ENCODE measurements at places on chromosomes 4 and X.

GRCh38 chr4:25098964-25099891, 61.0 kb downstream of the SEPSECS start:
- DNase-seq = no peak

DNA sequence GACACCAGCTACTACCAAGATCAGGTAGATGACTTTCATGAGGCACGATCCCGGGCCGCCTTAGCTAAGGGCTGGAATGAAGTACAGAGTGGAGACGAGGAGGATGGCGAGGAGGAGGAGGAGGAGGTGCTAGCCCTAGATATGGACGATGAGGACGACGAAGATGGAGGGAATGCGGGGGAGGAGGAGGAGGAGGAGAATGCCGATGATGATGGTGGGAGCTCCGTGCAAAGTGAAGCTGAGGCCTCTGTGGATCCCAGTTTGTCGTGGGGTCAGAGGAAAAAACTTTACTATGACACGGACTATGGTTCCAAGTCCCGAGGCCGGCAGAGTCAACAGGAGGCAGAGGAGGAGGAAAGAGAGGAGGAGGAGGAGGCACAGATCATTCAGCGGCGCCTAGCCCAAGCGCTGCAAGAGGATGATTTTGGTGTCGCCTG, 481 bp downstream of the UTP3 start:
- no peak for DNase-seq

- DNase-seq = no peak
Measured at GRCh38 chr4:123327346-123327745, 69.2 kb upstream of the SPRY1 start.

DNA sequence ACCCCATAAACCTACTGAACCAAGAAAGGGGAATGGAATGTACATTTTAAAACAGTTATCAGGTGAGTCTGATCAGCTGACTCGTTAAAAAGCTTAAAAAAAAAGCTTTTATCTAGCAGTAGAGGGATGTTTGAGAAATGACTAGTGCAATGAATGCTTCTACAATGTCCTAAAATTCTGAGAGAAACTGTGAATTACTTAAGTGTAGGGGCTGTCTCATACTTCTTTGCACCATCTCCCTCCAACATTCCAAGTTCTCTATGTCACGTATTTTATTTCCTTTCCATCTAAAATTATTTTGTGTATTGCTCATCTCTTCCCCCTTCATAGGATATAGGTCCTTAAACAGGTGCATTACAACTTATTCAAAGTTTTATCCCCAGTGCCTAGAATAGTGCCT, 11.9 kb upstream of the AREG start:
- no peak for DNase-seq
